ENCODE measurements at places on chromosomes 7 and 10.

DNA sequence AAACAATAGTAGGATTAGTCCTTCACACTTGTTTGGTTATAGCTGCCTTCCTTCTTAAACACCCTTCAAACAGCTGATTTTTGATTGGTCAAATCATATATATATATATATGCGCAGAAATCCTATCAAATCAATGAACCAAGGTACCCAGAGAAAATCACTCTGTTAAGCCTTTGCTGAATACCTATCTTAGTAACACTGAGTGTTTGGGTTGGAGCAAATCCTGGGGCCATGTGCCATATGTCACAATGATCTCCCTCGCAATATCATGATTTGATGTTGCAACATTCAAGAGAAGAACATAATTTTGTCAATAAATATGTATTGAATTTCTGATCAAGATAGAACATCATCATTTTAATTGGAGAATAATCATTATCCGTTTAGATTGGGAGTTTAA lies 795.6 kb downstream of the REEP3 start:
- no peak for DNase-seq

DNA sequence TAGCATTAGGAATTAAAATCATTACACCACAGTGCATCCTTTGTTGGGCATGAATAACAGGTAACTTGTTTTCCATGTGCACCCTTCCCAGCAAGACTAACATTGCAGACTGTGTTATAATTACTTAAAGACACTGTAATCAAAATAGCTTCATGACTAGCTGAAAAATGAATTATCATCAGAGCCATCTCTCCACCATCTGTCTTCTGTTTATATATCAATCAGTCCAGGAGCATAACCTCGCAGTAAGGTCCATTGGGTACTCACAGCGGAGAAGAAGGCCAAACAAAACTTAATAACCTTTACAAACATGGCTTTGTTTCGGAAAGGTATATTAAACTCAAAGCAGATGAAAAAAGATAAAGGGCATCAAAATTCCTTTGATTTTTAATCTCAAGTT lies 90.6 kb downstream of the ODAD2 start:
- no peak for DNase-seq

DNA sequence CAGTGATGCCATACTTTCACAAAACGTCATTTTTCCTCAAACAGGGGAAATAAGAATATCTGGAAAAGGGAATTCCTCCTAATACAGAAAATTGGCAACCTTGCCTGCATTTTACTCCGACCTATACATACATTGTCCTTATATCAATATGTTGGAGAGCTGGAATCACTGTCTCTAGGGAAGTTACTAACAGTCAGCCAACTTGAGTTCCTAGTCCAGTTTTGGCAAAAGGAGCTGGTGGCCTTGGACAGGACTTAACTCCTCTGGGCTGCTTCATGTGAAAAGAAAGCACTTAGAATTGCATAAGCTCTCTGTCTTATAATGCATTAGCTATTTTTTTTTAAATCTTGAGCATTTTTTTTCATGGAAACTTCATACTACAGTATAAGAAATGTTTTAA lies 174.2 kb upstream of the HGF start:
- no peak for DNase-seq

- DNase-seq: peak; percentile 92
Measured at GRCh38 chr7:135828604-135829003, 80.0 kb upstream of the FAM180A start.

GRCh38 chr10:24114556-24114955 lies 94.4 kb upstream of the KIAA1217 start:
- DNase-seq: peak; percentile 83

DNA sequence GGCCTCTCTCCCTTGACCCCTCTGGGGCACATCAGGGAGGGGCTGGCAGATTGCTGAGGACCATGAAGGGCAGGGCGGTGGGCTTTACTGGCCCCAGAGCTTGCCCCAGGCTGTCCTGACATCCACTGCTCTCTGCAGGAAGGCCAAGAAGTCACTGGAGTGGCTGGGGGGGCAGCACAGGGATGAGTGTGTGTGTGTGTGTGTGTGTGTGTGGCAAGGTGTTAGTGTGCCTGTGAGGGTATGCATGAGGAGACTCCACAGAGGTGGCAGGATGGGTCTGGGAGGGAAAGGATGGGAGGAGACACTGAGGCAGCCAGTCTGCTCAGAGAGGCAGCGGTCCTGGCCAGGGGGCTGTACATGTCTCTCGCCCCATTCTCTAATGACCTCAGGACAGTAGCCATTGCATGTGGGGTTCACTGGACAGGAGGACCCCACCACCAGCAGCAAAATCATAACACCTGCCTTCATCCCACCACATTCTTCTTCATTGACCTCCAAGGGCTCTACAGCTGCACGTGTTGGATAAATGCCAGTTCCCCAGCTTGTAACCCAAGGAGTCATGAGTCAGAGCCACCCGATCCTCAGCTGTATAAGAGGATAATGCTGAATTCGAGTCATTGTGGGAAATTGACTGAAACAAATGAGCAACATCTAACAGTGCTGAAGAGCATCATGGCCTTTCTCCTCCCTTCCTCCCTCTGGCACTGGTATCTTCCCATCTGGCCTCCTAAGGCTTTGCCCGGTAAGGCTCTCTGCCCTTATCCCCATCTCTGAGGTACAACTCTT lies 720.5 kb downstream of the GRID1 start:
- DNase-seq: no peak

GRCh38 chr10:33234831-33235237 lies 99.6 kb downstream of the NRP1 start:
- no peak for DNase-seq

DNA sequence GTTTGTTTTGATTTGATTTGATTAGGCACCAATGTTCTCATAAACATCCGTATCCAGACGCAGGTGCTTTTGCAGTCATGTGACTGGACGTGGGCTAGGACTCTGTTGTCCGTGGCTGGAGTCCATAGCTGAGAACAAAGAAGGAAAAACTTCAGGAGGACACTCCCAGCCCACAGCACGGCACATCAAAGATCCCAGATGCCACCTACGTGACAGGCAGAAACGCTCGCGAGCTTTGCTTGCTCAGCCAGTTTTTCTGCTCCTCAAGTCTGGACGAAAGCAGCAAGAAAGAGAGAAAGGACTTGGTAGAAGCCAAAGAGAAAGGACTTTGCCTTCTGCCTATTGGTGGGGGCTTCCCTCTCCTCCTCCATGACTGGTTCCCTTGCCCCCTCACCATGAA lies 6.9 kb upstream of the ZKSCAN1 start:
- DNase-seq: no peak

GRCh38 chr10:79074732-79075131 lies 6.0 kb downstream of the ZMIZ1 start:
- peak; percentile 43 for DNase-seq

DNA sequence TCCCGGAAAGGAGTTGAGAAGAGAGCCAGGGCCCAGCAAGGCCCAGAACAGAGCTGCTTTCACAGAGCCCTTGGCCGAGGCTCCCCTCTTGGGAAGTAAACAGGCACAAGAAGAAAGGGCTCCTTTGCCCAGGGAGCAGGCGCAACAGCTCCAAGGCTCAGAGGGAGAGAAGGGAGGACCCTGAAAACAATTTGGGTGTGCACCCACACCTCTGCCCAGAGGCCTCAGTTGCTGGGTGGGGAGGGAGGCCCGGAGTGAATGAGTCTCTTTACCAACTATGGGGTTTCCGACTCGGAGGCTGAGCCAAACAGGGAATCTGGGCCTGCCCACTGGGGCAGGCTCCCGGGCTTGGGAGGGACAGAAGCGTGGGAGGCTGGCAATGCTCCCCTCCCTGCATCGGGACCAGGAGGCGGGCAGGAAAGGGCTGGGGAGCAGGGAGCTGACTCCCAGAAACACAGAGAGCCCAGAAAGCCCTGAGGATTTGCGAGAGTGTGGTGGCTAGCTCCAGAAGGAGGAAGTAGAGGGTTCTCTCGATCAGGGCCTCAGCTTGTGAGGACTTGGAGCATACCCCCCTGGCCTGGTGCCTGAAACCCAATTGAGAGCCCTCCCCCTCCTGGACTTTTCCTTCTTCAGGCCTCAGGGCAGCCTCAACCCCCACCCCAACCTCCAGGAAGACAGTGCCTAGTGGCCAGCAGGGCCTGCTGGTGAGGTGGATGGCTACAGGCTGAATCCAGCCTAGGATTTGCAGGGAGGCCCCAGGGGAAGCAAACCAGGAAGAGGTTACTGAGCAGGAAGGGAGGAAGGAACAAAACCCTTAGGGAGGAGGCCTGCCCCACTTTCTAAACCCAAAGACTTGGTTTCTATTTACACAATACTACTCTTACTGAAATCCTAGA lies 6.2 kb downstream of the C10orf105 start:
- peak; percentile 40 for DNase-seq

- DNase-seq: peak; percentile 14
Measured at GRCh38 chr7:107469929-107470328, at the start of gene GPR22. TSS of gene GPR22 (plus strand) at chr7:107470057. CDS start at chr7:107474061, 4,004 bp downstream.

GRCh38 chr10:58700591-58700990 lies 187.9 kb downstream of the BICC1 start:
- no peak for DNase-seq

GRCh38 chr10:45421221-45422097 lies 47.4 kb downstream of the ALOX5 start:
- no peak for DNase-seq

DNA sequence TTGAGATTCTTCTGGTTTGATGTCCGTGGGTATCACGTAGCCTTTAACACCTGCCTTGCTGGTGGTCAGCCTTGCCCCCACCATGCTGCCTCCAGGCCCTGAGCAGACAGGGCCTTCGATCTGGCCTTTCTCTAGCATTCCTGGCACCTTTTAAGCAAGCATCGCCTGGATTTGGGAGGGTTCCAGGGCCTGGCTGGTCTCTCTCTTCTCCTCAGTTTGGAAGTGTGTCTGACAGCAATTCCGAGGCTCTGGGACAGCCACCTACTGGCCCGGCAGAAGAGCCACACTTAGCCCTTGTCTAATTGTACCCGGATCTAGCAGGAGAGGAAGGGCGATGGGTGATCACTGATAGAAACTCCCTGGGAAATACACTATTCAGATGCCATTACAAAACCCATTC lies 441.3 kb upstream of the MKI67 start:
- no peak for DNase-seq

DNA sequence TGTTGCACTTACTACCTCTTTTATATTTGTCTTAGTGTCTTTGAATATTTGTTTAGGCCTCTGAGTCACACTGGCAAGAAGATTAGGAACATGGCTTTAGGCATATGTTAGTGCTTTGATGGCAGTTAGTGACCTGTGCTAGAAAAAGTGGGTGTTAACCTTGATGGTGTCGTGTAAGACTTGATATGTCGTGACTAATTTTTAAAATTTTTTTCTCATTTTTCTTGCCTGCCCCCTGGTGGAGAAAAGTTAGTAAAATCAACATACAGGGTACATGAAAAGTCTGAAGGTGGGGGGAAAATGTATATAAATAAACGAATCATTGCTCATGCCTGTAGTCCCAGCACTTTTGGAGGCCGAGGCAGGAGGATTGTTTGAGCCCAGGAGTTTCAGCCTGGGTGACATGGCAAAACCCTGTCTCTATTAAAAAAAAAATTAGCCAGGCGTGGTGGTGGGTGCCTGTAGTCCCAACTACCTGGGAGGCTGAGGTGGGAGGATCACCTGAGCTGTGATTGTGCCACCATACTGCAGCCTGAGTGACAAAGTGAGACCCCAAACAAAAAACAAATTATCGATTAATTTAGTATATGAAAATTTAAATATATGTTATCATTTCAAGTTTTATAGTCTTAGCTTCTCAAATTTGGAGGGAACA lies 44.6 kb downstream of the TAX1BP1 start:
- DNase-seq: peak; percentile 61

DNA sequence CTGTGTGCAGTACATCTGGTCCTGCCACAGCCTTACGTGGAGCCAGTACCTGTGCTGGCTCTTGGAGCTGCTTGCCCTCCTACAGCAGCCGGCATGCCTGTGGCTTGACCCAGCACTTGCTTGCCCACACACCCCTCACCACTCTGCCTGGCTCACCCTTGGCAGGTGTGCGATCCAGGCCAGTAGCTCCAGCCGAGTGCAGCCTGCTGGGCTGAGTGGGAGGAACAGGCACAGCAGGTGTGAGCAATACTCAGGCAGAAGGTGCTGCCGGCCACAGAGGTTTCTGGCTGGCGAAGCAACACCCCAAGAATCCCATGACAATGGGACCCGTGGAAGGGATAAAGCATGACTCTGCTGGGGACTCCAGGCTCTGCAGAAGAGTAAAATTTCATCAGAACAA lies 173.5 kb upstream of the ADCY1 start:
- DNase-seq: no peak

DNA sequence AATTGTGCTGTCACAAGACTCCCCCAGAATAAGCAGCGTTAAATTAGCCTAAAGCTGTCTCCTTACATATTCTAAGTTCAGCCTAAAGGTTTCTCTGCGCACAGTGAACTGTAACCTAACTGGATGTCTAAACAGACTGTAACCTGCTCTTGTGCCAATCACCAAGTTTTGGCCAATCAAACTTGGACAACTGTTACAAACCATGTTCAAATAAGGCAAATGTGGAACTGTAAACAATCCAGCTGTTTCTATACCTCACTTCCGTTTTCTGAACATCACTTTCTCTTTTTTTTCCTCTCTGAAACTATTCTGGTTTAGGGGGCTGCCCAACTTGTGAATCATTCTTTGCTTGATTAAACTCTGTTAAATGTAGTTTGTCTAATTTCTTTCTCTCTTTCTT lies 252.2 kb upstream of the HABP2 start:
- no peak for DNase-seq

DNA sequence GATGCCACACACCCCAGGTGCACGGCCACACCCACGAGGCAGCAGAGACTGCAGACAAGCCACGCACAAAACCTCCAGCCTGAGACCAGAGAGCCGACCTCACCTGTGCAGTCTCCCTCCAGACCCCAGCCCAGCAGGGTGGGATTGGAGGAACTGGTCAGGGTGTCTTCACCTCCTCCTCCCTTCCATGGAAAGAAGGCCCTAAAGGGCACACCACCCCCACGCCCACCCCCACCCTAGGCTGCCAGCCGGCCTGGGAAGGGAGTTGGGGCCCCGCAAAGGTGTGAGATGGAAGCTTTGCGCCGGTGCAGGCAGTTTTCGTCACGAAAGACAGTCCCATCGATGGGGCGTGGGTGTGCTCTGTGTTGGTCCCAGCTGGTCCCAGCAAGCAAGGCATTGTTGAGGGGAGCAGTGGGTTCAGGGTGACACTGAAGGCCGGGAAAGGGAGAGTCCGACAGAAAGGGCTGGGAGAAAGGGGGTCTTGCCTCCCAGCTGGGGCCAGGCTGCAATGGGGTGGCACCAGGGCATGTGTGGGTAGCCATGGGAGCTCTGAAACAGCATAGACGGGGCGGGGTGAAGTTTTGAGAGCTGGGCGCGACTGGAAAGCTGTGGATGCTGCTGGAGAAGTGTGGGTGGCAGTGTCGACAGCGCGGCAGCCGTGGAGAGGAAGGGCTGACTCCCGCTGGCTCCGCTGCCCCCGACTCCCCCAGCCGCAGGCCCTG lies 349.2 kb downstream of the GLRX3 start:
- no peak for DNase-seq

- DNase-seq: no peak
Measured at GRCh38 chr7:48575516-48575915, 348.8 kb upstream of the CDC14C start.

- no peak for DNase-seq
Measured at GRCh38 chr7:138520742-138521141, 60.7 kb downstream of the TRIM24 start.

All from eye (tissue), 1 donor.